A673 (cell line): ENCODE measurements at places on chromosomes 5 and 9. TPM values are rescaled to one million over a fixed set of nuclear protein-coding genes. Genes with fewer than 3 reads are reported as not detected.

MRPL50 gene
- total RNA-seq, result 15.4 and 17.0 TPM in 2 replicates

SLC9A3 gene
- 1.6 and 1.9 TPM in 2 replicates for total RNA-seq

CDKN2A gene
- total RNA-seq, result not detected in 2 replicates

CYLC2 gene
- total RNA-seq, result not detected in 2 replicates

ITGA2 gene
- total RNA-seq, result 0.69 and 0.92 TPM in 2 replicates

NTRK2 gene
- total RNA-seq, result 0.04 and 0.06 TPM in 2 replicates

PCDHA8 gene
- 1.4 and 1.5 TPM in 2 replicates for total RNA-seq

SCAMP1 gene
- total RNA-seq, result 28.7 and 30.2 TPM in 2 replicates

SMIM3 gene
- 11.6 and 14.5 TPM in 2 replicates for total RNA-seq

CCT5 gene
- 651 and 675 TPM in 2 replicates for total RNA-seq
